ENCODE measurements at places on chromosomes 4 and X. TPM values are rescaled to one million over a fixed set of nuclear protein-coding genes. Genes with fewer than 3 reads are reported as not detected.

The TMEM271 gene
- not detected for total RNA-seq

The PRDM8 gene
- total RNA-seq, result 0.14 TPM

The UGT2B17 gene
- total RNA-seq, result 1.1 TPM

The SLC2A9 gene
- total RNA-seq, result 2.4 TPM

The SPANXA1 gene
- not detected for total RNA-seq

The SUPT20HL1 gene
- total RNA-seq, result not detected

The P2RY4 gene
- total RNA-seq, result not detected

The NEK1 gene
- total RNA-seq, result 3.6 TPM

The MCTS1 gene
- total RNA-seq, result 19.4 TPM

The CT47B1 gene
- not detected for total RNA-seq

The CDKN2AIP gene
- 6.4 TPM for total RNA-seq

The GATB gene
- total RNA-seq, result 5.6 TPM

The DIPK2B gene
- total RNA-seq, result 2.3 TPM

The SPANXD gene
- not detected for total RNA-seq

The C4orf36 gene
- not detected for total RNA-seq

The OTUD6A gene
- total RNA-seq, result not detected

The AWAT2 gene
- not detected for total RNA-seq

The ZFX gene
- 27.0 TPM for total RNA-seq

The CCDC110 gene
- 20.8 TPM for total RNA-seq

The DCAF8L2 gene
- total RNA-seq, result not detected

The HSD17B13 gene
- total RNA-seq, result 0.38 TPM

The CT45A5 gene
- not detected for total RNA-seq

The IL21 gene
- total RNA-seq, result not detected

The IL15 gene
- total RNA-seq, result 1.4 TPM

The PGAM4 gene
- total RNA-seq, result not detected

The MAB21L2 gene
- 0.09 TPM for total RNA-seq

The DDX53 gene
- total RNA-seq, result not detected
